ENCODE measurements at places on chromosomes 2 and 18. TPM values are rescaled to one million over a fixed set of nuclear protein-coding genes. Genes with fewer than 3 reads are reported as not detected.

The CRYGC gene
- polyA plus RNA-seq = not detected

The SEH1L gene
- polyA plus RNA-seq = 28.2 TPM

The CCDC88A gene
- 62.4 TPM for polyA plus RNA-seq

The SNTG2 gene
- polyA plus RNA-seq = 0.35 TPM

The SP140L gene
- 3.5 TPM for polyA plus RNA-seq

The TBR1 gene
- not detected for polyA plus RNA-seq

The LCT gene
- 3.1 TPM for polyA plus RNA-seq

The HOXD1 gene
- 0.57 TPM for polyA plus RNA-seq

The MARCHF4 gene
- 0.08 TPM for polyA plus RNA-seq

The BMP10 gene
- not detected for polyA plus RNA-seq

The TMEM169 gene
- polyA plus RNA-seq = 5.0 TPM

The DIPK1C gene
- 12.6 TPM for polyA plus RNA-seq

The PAX8 gene
- 0.05 TPM for polyA plus RNA-seq

The LINC00305 gene
- polyA plus RNA-seq = not detected
